ENCODE measurements at places on chromosomes 4 and X.

DNA sequence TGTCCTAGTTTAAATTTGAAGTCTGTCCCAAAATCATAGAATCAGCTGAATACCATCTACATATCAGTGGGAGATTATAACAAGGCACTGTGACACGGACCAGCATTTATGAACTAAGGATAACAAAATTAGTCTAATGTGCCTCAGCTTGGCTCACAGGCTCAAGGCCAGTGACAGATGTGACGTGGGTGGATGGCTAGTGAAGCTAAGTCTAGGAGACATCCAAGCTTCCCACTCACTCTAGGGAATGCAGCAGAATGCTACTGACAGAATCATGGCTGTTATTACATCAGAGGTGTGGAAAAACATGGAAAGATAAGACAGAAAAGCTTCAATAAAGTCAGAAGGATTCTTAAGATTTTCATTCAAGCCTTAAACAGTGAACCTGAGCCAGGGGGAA lies 329.9 kb downstream of the NAF1 start:
- no peak for DNase-seq

- DNase-seq = no peak
Measured at GRCh38 chr4:151961456-151961855, 200.6 kb upstream of the GATB start.

- DNase-seq = peak; percentile 62
Measured at GRCh38 chrX:54066841-54067240, 22.6 kb upstream of the PHF8 start.

DNA sequence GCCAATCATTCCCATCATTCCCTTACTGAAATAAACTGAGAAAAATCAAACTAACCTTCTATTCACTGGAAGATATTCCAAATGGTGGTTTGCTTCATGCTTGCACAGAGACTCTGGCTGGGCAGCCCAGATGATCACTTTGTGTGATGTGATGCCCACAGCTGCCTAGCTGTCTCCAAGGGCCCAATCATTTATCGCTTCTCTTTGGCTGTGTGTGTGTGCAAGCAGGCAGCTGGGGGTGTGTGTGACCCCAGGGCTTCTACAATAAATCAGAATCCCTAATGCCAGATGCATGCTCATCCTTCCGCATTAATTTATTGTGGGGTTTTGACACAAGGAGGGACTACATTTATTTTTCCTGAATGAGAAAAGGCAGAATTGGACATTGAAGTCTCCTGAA lies 140.1 kb upstream of the NDP start:
- DNase-seq = no peak

DNA sequence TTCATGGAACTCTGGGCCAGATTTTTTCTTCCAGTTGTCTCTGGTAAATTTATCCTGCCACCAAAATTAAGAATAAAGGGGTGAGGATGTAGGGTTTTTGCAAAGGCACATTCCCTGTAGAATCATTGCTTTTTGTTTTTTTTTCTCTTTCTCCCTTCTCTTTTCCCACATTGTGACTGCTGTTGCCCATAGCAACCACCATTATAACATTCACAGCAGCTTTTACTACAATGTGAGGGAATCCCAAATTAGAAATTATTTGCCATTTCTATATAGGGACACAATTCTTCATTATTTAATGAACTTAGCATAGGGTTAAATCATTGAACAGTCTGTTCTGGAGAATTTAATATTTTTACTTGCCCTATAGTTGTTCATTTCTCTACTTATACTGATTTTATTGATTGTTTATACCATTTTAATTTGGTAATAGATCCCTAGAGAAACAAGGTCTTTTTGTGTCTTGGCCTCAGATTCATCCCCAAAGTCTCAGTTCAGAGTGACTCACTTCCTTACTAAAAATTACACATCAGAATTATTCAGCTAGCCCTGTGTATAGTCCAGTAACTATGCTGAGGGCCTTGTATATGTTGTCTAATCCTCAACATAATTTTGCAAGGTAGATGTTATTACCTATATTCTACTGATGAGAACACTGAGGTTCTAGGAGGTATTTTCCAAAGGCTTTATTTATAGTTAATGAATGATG lies 80.8 kb upstream of the ANK2 start:
- DNase-seq = peak; percentile 11

DNA sequence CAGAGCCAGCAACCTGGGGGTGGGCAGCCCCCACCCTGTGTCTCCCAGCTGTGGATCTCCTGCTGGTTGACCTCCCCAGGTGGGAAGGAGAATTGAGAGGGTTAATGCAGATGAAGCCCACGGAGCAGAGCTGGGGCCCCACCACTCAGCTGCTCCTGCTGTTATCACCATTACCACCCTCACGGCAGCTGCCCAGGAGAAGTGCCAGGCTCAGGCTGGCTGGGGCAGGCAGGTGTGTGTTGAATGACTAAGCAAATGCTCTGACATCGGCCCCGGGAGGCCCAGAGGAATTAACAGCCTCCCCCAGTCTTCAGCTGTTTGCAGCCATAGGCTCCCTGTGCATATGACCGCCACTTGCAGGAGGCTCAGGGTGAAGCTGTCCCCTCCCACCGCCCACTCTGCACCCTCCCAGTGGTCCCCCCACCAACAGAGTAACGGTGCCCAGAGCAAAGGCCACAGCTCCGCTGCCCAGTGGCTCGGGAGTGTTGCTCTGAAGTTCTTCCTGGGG lies 133.8 kb downstream of the CPZ start:
- no peak for DNase-seq

DNA sequence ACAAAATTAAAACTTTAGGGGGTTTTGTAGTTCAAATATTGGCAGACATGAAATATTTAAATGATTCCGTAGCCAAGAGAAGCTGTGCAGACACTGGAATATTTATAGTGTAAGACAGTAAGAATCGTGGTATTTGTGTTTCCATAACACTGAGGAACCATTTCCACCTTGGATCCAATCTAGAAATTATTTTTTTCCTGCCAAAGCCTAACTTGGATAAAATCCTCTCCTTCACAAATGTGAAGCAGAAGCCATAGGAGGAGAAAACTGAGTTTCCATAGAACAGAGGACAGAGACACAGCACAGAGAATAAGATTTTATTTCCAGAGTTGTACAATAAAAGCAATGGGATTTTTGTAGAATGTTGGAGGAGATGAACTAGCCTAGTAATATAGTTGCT lies 19.9 kb upstream of the SRPX start:
- no peak for DNase-seq

- peak; percentile 59 for DNase-seq
Measured at GRCh38 chr4:81466841-81467671, 4.7 kb downstream of the RASGEF1B start.

DNA sequence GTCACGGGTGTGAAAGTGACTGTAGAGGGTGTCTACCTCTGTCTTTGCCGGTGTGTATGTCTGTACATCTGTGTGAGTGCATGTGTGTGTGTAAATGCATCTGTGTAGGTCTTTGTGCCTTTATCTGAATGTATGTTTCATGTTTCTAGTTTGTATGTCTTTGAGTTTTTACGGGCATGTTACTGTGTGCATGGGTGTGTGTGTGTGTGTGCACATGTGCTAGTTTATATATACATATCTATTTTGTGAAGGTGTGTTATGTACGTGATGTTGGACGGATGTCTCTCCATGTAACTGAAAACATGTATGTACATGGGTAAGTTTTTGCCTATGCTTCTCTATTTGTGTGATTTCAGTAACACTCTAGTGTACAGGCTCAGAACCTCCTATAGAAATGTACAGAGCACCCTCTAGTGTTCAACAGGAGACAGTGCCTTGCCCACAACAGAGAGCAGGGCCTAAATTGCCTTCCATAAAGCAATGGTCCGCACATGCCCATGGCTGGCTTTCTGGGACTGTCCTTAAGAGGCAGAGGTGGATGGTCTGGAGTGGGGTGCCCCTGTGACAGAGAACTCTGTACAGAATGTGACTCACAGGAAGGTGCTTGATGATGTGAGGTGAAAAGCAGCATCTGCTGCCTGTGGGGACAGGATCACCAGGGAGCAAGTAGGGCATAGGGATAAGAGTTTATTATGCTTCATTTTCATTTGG lies 343.5 kb downstream of the RAPGEF2 start:
- peak; percentile 77 for DNase-seq

GRCh38 chrX:10183760-10184159 lies 27.0 kb downstream of the CLCN4 start:
- no peak for DNase-seq

DNA sequence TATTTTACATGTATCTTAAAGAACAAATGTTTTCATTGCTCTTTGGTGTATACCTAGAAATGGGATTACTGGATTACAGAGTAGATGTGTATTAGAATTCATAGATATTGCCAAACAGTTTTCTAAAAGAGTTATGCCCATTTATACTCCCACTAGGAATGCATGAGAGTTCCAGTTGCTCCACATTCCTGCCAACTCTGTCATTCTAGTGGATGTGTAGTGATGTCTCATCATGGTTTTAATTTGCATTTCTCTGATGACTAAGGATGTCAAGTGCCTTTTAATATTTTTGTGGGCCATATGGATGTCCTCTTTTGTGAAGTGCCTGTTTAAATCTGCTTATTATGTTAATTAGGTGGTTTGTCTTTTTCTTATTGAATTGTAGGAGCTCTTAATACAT lies 65.6 kb upstream of the BMP2K start:
- DNase-seq = peak; percentile 29

DNA sequence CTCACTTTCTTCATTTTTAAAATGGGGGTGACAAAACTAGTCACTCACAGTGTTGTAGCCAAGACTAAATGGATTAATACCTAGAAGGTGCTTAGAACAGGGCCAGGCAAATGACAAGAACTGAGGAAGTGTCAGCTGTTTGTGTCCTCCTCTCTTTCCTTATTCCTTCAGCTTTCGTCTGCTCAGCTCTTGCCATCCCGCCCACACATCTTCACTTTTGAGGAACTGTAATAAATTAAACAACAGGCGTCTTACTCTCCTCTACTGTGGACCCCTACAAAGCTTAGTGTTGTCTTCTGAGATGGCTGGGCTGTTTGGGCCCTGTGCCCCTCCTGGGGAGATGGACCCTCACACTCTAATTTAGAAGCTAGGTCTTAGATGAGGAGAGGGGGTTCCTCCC lies 2.7 kb downstream of the HPSE start:
- no peak for DNase-seq

- no peak for DNase-seq
Measured at GRCh38 chr4:183297675-183298074, 22.4 kb downstream of the CLDN22 start.

- peak; percentile 91 for DNase-seq
Measured at GRCh38 chr4:148716431-148717052, 274.3 kb upstream of the NR3C2 start.

- no peak for DNase-seq
Measured at GRCh38 chrX:99549381-99549780, 860.7 kb downstream of the PCDH19 start.

DNA sequence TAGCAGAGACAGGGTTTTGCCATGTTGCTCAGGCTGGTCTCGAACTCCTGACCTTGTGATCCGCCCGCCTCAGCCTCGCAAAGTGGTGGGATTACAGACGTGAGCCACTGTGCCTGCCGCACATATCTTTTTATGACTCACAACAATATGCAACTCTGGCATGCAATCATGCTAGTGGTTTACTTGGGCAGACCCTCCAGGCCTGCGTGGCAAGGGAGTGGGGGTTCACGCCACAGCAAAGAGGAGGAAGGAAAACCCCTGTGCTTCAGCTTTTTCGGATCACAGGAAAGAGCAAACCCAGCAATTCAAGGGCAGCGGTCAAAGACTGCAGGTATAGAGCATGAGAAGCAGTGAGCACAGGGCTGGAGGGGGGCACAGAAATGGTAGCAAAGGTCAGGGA lies 48.3 kb upstream of the CD99 start:
- DNase-seq = no peak

GRCh38 chrX:133892337-133892736 lies 93.1 kb downstream of the GPC3 start:
- peak; percentile 81 for DNase-seq

DNA sequence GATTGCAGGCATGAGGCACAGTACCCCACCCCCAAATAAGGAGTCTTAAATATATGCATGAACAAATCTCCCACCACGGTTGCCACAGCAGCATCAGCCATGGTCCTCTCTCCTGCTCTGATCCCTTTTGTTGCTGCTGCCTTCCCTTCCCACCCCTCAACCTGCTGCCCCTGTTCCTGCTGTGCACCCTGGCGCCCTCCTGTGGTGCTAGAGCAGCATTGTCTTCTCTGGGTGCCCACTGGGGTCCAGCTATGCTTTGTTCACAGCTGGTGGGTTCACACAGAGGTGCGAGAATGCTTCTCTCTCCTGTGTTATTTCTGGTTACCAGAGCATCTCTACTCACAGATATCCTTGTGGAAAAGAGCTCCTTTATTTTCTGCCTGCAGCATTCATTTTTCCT lies 116.2 kb downstream of the GATB start:
- no peak for DNase-seq

- no peak for DNase-seq
Measured at GRCh38 chr4:159552979-159553768, 450.3 kb downstream of the RAPGEF2 start.

- DNase-seq = no peak
Measured at GRCh38 chr4:7295911-7296660, 103.7 kb downstream of the SORCS2 start.

DNA sequence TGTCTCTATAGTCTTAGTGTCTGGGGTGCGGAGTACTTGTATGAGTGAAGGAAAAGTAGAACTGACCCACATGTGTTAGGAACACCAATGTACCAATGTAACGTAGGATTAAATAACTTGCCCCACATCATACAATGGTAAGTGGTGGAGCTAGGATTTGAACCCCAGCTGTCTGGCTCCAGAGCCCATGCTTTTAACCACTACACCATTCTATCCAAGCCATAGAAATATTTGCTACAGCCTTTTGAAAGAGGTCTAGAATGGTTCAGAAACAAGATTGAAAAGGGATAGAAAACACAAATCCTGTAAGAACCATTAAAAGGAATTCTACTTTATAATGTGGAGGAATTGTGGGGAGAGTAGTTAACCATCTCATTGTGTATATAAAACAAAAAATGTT lies 169.9 kb upstream of the ATP6AP2 start:
- no peak for DNase-seq

DNA sequence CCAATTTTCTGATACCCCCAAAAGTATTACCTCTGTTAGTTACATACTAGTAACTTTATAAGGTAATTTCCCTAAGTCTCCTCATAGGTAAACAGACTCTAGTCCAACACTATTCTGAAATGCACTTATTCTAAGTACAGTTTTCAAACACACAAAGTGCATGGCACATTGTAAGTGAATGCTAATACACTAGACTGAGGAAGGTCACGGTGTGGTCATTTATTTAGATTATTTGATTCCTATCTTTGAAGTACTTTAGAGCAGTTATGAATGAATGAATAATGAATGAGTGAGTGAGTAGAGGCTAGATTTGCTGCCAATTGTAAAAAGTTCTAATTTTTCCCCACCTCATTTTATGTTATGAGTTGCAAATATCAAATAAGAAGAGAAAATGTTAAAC lies 132.8 kb upstream of the UGT8 start:
- no peak for DNase-seq

GRCh38 chr4:126783191-126783590 lies 849.6 kb upstream of the INTU start:
- no peak for DNase-seq

GRCh38 chrX:111376897-111377578 lies 35.0 kb downstream of the DCX start:
- DNase-seq = no peak

Data from renal cortical epithelial cell (primary cell).